ENCODE measurements at places on chromosomes 6 and 20.

- no peak for DNase-seq
Measured at GRCh38 chr6:116763906-116764628, 1.5 kb downstream of the FAM162B start.

GRCh38 chr6:53673162-53673727 lies 7.7 kb upstream of the KLHL31 start:
- DNase-seq: no peak

GRCh38 chr6:35262596-35262995 lies 3.1 kb downstream of the ZNF76 start:
- DNase-seq: no peak

DNA sequence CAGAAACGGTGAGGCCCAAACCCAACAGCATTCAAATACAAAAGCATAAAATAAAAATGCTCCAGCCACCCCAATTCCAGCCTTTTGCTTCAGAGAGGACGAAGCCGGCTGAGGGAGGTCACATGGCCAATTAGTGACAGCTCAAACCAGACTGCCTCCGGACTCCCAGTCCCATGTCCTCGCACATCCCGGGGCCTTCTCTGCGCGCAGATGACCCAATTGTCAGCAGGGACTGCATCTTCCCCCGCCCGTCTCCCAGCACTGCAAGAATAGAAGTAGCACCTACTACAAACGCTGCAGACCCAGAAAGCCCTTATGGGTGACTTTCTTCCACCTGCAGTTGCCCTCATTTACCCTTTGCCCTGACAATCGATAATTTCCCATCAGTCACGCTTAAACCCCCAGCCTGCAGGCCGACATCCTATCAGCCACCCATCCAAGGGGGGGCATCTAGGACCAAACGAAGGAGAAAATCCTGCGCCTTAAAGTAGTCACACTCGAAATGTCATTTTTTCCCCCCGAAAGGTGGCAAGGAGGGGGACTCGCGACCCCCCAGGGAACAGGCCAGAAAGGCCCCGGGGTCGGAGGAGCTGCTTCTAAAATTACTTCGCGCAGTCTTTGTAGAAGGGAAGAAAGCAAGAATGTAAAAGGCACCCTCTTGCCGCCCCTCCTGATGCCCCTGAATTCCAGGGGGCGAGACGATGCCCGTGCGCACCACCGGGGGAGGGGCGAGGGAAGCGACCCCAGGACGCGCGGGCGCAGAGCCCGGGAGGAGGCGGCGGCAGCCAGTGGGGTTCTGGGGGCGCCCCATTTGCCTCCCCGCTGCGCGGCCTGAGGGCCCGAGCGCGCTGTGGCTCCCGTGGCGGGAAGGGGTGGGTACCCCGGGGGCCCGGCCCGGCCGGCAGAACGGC lies 792 bp downstream of the SLC23A2 start:
- peak; percentile 22 for DNase-seq

GRCh38 chr6:166996406-166996805 lies 2.8 kb upstream of the CEP43 start:
- DNase-seq: no peak

- DNase-seq: no peak
Measured at GRCh38 chr6:119145111-119145510, 66.6 kb upstream of the FAM184A start.

DNA sequence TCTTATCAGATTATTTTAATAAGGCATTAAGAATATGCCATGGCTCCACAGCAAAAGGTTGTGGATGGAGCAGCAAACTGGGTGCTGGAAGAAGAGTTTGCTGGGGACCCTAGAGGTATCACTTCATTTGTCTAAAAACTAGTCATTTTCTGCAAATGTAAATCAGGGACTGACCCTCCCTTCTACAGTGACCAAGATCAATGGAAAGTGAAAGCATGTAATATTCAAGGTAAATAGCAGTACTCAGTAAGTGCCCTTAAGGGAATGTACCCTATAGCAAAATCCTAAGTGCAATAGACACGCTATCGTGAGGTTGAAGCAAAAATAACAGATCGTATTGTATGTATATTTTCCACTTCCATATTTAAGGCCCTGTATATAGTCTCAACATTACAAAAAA lies 38.7 kb downstream of the TRDN start:
- DNase-seq: no peak

- DNase-seq: no peak
Measured at GRCh38 chr6:4676016-4676415, 100.2 kb upstream of the CDYL start.

DNA sequence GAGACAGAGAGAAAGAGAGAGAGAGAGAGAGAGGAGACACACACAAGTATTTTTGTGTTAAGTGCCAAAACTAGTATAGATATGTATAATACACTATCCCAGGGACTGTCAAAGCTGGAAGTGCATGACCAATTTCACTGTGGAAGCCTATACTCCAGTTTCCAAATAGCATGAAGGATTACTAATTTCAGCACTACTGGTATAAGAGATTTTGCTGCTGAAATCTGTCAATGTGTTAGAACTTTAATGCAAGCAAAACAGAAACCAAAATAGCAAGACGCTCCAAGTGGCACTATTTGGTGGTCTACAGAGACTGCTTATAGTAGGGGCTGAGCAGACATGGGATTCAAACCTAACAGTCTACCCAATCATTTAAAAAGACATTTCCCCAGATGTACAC lies 284.8 kb downstream of the BTBD9 start:
- DNase-seq: no peak

- DNase-seq: no peak
Measured at GRCh38 chr6:128630213-128630612, 109.8 kb upstream of the PTPRK start.

DNA sequence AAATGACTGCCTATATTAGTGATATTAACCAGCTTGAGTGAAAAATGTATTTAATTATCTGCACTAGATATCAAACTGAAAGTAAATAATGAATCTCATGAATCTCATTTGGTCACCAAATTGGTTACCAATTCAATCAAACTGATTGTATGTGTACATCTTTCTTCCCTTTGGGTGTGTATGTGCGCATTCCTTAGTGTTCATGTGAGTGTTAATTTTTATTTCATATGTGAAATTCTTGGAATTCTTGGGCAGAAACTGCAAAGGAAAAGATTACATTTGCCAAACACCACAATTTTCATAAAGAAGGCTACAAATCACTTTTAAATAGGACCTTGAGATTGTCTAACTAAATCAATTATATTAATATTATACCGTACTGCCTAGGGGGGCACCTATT lies 648.4 kb upstream of the MARCKS start:
- DNase-seq: no peak

Measured in naive thymus-derived CD8-positive, alpha-beta T cell (primary cell).